HFFc6 (cell line): ENCODE measurements at places on chromosomes 7 and 10. TPM values are rescaled to one million over a fixed set of nuclear protein-coding genes. Genes with fewer than 3 reads are reported as not detected.

Gene KAT6B
- total RNA-seq: 22.4 to 25.1 TPM (median 23.0 TPM) in 3 replicates

Gene COBL
- not detected in 3 replicates for total RNA-seq

Gene DHX32
- total RNA-seq: 20.7 to 21.9 TPM (median 20.8 TPM) in 3 replicates

Gene MRLN
- total RNA-seq: not detected in 3 replicates

Gene SP4
- 2.3 to 3.9 TPM (median 2.7 TPM) in 3 replicates for total RNA-seq

Gene STAG3
- total RNA-seq: 0.18 and 0.46 TPM in 2 replicates

Gene SLC13A1
- total RNA-seq: not detected in 3 replicates

Gene SRRM3
- total RNA-seq: 0.09 to 0.21 TPM in 2 of 3 replicates, not detected in the other

Gene MSS51
- 0.43 to 0.58 TPM (median 0.51 TPM) in 3 replicates for total RNA-seq

Gene INMT
- 0.17 TPM in 1 of 3 replicates, not detected in the others for total RNA-seq

Gene AKR1C4
- not detected in 2 replicates for total RNA-seq

Gene FANK1
- 0.50 to 1.4 TPM (median 1.1 TPM) in 3 replicates for total RNA-seq

Gene FAM25A
- total RNA-seq: not detected in 3 replicates

Gene KCNIP2
- 0.58 to 1.3 TPM (median 0.76 TPM) in 3 replicates for total RNA-seq

Gene TFPI2
- total RNA-seq: 31.4 and 41.6 TPM in 2 replicates

Gene TEX36
- 0.29 TPM in 1 of 3 replicates, not detected in the others for total RNA-seq

Gene CTNNA3
- total RNA-seq: not detected in 2 replicates

Gene ST7
- total RNA-seq: 12.6 to 17.3 TPM (median 17.2 TPM) in 3 replicates

Gene ADAM8
- 1.3 to 2.6 TPM (median 2.3 TPM) in 3 replicates for total RNA-seq

Gene TRUB1
- total RNA-seq: 20.1 to 23.2 TPM (median 21.3 TPM) in 3 replicates

Gene DPCD
- 31.6 to 38.4 TPM (median 33.2 TPM) in 3 replicates for total RNA-seq

Gene MYO3A
- not detected in 3 replicates for total RNA-seq

Gene C10orf120
- not detected in 3 replicates for total RNA-seq

Gene KCNMA1
- 87.1 and 152 TPM in 2 replicates for total RNA-seq

Gene SEMA3D
- total RNA-seq: 16.5 to 21.0 TPM (median 18.7 TPM) in 3 replicates

Gene PRKCQ
- total RNA-seq: not detected in 3 replicates

Gene UPK3B
- not detected in 2 replicates for total RNA-seq

Gene EN2
- not detected in 3 replicates for total RNA-seq

Gene PFKFB3
- 27.4 and 34.6 TPM in 2 replicates for total RNA-seq

Gene PROSER2
- 0.63 to 2.7 TPM (median 2.4 TPM) in 3 replicates for total RNA-seq

Gene ACHE
- 0.21 TPM in 1 of 3 replicates, not detected in the others for total RNA-seq

Gene LBX1
- not detected in 3 replicates for total RNA-seq

Gene BAG3
- 97.4 and 108 TPM in 2 replicates for total RNA-seq

Gene LRIT1
- total RNA-seq: not detected in 3 replicates

Gene DOCK1
- 47.5 to 57.6 TPM (median 52.9 TPM) in 3 replicates for total RNA-seq

Gene IDI2
- not detected in 3 replicates for total RNA-seq

Gene PTF1A
- total RNA-seq: not detected in 3 replicates

Gene SUN3
- 1.3 TPM in 1 of 3 replicates, not detected in the others for total RNA-seq

Gene RAMP3
- not detected in 3 replicates for total RNA-seq

Gene PIK3CG
- not detected in 3 replicates for total RNA-seq

Gene WDR37
- total RNA-seq: 16.4 to 22.8 TPM (median 21.2 TPM) in 3 replicates

Gene LFNG
- 9.7 to 11.3 TPM (median 10.3 TPM) in 3 replicates for total RNA-seq

Gene TAS2R41
- total RNA-seq: not detected in 2 replicates

Gene SHTN1
- 2.8 to 5.7 TPM (median 4.1 TPM) in 3 replicates for total RNA-seq

Gene TFEC
- total RNA-seq: 0.13 TPM in 1 of 3 replicates, not detected in the others

Gene EVX1
- not detected in 3 replicates for total RNA-seq

Gene ADIRF
- total RNA-seq: 69.1 to 139 TPM (median 82.8 TPM) in 3 replicates

Gene ACSL5
- total RNA-seq: 0.50 to 5.3 TPM (median 0.60 TPM) in 3 replicates

Gene ZNF804B
- not detected in 2 replicates for total RNA-seq

Gene CNOT4
- total RNA-seq: 27.1 to 28.5 TPM (median 27.5 TPM) in 3 replicates

Gene ECHDC3
- 0.23 to 2.0 TPM (median 1.8 TPM) in 3 replicates for total RNA-seq

Gene ST8SIA6
- 0.16 TPM in 1 of 3 replicates, not detected in the others for total RNA-seq

Gene PRSS37
- total RNA-seq: not detected in 3 replicates

Gene HMX2
- total RNA-seq: not detected in 3 replicates

Gene KIAA1549
- 7.4 to 11.1 TPM (median 9.9 TPM) in 3 replicates for total RNA-seq

Gene MYOF
- 406 to 553 TPM (median 530 TPM) in 3 replicates for total RNA-seq

Gene PARD3
- 22.6 to 27.5 TPM (median 23.3 TPM) in 3 replicates for total RNA-seq

Gene GARIN1A
- 0.77 to 1.6 TPM (median 1.4 TPM) in 3 replicates for total RNA-seq
